ENCODE measurements at places on chromosomes 16 and 17. TPM values are rescaled to one million over a fixed set of nuclear protein-coding genes. Genes with fewer than 3 reads are reported as not detected.

GRCh38 chr16:49269201-49269600, 12.4 kb downstream of the CBLN1 start:
- no peak for DNase-seq

DNA sequence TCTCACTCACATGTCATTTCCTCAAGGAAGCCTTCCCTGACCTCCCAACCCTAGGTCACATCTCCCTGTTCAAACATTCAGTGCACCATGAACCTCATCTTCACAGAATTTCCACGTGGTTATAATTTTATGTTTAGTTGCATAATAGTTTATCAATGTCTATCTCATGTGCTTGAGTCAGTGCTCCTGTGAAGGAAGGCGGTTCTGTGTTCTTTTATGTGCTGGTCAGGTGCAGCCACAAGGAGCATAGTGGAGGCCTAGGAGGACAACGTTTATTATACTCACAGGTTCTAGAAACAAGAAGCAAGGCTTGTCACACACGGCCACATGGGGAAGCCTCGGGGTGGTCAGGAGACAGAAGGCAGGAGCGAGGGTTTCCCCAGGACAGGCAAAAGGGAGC, 34.5 kb upstream of the SCNN1B start:
- no peak for DNase-seq

- DNase-seq = no peak
These were observed 729.4 kb downstream of the CDH11 start for GRCh38 chr16:64392456-64392855.

DNA sequence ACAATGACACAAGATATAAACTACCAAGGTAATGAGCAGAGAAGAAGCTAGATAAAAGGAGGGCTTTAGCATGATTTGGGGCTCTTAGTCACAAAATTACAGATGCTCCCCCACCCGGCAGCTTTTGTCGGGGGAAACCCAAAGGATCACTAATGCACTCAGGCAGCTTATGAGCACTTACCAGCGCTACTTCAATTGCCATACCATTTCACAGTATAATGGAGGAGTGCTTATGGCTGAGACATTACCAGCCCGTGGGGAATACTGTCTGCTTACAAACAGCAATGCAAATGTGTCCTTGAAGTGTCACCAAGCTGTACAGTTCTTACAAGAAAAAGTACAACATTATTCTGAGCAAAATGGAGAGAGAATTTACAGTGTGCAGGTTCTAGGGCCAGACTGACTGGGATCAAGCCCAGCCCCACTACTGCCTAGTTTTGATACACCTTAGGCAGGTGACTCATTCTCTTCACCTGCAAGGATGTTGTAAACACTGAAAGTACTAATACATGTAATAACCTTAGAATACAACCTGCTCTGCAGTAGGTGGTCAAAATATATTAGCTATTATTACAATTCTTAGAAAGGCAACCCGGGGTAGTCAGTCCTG, 16.3 kb downstream of the ANKFY1 start:
- DNase-seq = no peak

GRCh38 chr17:58648236-58648635, 43.6 kb downstream of the TEX14 start:
- DNase-seq = no peak

- DNase-seq = no peak
These were observed 104.2 kb downstream of the CDK5R1 start for GRCh38 chr17:32590974-32591373.

DNA sequence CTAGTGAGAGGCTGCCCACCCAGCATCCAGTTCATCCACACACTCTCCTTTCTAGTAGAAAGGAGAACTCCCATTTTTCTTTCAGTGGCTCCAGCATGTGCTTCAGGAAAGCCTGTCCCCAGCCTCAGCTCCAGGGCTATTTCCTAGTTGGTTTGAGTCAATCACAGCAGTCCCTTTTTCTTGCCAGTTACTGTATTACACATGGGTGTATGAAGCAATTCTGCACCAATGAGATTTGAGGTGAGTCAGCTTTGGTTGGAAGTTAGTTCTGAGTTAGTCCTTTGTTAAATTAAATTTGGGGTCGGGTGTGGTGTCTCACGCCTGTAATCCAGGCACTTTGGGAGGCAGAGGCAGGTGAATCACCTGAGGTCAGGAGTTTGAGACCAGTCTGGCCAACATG, 24.8 kb downstream of the RAD51D start:
- no peak for DNase-seq

DNA sequence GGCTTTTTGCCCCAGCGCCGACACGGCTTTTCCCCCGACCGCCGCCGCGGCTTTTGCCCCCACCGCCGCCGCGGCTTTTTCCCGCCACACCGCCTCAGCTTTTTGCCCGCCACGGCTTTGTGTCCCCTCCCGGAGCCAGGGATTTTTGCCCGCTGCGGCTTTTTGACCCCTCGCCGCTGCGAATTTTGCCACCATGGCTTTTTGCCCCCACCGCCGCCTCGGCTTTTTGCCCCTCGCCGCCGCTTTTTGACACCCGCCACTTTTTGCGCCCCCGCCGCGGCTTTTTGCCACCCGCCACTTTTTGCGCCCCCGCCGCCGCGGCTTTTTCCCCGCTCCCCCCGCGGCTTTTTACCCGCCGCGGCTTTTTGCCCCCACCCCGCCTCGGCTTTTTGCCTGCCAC, 1342.5 kb downstream of the TP53TG3F start:
- peak; percentile 6 for DNase-seq

DNA sequence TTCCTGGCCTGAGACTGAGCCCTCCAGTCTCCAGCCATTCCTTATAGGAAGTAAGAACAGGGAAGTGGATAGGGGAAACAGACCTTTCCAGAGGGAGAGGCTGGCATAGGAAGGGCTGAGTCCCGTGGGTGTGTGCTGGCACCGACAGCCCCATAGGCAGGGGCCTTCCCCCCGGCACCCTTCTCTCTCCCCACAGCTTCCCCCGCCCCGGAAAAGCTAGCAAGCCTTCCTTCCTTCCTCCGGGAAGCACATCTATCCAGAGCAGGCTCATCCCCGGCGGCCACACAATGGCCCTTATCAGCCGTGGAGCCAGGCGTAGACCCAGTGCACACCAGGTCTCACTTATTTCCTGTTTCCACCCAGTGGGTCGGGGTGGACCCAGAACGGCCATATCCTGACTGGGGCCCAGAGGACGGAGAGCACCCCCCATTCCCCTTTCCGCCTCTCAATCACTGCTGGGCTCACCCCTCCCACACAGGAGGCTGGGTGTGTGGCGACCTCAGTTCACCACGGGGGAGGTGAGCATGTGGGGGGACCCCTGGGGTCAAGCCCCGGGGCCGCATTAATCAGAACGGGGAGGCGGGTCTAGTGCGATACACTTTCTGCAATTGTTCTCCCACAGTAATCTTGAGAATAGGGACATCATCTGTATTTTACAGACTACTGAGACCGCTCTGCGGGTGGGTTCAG, 950 bp upstream of the MYO1C start:
- peak; percentile 67 for DNase-seq

- no peak for DNase-seq
These were observed 18.8 kb upstream of the MMD start for GRCh38 chr17:55440391-55440790.

DNA sequence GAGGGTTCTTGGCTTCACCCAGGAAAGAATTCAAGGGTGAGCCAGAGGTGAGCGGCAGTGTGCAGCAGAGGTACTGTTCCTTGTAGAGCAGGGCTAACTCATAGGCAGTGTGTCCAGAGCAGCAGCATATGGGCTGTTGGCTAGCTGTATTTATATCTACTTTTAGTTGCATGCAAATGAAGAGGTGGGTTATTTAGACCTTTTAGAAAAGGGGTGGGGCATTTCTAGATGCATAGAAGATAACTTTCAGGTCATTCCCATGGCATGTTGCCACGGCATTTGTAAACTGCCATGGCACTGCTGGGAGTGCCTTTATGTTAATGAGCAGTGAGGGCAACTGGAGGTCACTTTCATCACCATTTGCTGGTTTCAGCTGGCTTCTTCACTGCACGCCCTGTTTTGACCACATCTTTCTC, 141.0 kb downstream of the STX8 start:
- no peak for DNase-seq

- DNase-seq = no peak
These were observed 145.9 kb upstream of the PLCG2 start for GRCh38 chr16:81633147-81633619.

- DNase-seq = peak; percentile 78
These were observed at the start of gene COPZ2 for GRCh38 chr17:48037036-48037837. TSS of gene COPZ2 (minus strand) at chr17:48037797. CDS start at chr17:48037777, 20 bp downstream.

TPSAB1 gene
- total RNA-seq = 8.1 TPM

GJD3 gene
- 0.34 TPM for total RNA-seq

All from psoas muscle (tissue), 8 donors.